ENCODE measurements at places on chromosomes 4 and X.

DNA sequence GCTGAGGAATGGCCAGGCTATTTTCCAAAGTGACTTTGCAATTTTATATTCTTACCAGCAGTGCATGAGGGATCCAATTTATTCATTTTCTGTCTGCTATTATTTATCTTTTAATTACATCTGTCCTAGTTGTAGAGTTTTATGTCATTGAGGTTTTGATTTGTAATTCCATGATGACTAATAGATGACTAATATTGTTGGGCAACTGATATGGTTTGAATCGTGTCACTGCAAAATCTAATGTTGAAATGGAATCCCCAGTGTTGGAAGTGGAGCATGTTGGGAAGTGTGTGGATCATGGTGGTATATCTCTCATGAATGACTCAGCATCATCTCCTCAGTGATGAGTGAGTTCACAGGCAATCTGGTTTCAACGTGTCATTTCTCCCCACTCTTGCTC, 201.5 kb downstream of the TBX22 start:
- DNase-seq: no peak

DNA sequence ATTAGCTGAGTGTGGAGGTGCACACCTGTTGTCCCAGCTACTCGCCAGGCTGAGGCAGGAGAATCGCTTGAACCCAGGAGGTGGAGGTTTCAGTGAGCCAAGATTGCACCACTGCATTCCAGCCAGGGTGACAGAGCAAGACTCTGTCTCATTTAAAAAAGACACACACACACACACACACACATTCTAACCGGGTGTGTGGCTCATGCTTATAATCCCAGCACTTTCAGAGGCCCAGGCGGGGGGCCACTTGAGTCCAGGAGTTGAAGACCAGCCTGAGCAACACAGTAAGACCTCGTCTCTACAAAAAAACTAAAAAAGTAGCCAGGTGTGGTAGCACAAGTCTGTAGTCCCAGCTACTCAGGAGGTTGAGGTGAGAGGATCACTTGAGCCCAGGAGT, 152.3 kb downstream of the LRBA start:
- no peak for DNase-seq

DNA sequence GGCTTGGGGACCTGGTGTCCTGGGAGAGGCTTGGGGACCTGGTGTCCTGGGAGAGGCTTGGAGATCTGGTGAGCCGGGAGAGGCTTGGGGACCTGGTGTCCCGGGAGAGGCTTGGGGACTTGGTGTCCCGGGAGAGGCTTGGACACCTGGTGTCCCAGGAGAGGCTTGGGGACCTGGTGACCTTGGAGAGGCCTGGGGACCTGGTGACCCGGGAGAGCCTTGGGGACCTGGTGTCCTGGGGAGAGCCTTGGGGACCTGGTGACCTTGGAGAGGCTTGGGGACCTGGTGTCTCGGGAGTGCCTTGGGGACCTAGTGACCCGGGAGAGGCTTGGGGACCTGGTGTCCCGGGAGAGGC, 12.6 kb downstream of the SHOX start:
- no peak for DNase-seq

DNA sequence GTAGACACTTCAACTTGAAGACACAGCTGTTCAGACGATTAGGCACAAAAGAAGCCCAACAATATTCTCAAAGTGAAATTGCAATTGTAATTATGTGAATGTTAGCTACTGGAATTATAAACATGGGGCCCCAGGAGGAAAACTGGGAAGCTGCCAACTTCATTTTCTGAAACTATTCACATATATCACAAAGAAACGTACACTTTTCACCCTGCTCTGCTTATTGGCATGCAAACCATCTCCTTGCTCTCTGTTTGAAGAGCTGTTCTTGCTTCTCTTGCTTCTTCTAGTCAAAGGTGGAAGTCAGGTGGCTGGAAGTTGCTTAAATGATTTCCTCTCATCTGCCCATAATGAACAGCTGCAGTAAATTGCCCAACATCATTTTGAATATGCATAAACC, 320.1 kb downstream of the CFAP299 start:
- DNase-seq: no peak

DNA sequence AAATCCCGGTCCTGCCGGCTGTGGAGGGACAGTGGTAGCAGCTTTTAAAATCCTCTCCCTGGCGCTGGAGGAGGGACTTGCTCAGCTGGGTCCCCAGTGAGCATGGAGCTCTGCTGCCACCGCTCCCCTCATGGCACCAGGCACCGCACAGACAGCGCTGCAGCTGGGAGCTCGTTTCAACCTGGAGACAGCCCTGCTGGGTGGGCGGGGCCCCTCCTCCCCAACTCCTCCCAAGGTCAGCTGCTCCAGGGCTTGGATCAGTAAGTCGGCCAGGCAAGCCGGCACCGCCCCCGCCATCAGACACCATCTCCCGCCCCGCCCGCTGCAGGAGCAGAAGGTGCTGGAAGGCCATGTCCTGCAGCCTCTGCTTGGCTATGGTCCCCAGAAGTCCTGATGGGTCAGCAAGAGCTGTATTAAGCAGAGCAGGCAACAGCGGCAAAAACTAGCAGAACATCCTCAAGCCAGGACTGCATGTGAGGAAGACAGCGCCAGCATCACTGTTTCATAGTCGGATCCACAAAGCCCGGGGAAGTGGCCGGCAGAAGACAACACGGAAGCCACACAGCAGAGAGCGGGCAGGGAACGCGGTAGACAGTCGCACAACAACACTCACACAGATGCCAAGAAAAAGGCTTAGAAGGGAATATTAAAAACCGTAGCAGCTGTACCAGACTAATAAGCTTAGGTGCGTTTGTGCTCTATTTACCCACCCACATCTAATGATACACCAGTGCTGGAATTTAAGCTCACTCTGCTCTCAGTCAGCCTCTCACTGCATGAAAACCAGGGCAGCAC, 16.2 kb downstream of the ZFYVE28 start:
- DNase-seq: no peak

DNA sequence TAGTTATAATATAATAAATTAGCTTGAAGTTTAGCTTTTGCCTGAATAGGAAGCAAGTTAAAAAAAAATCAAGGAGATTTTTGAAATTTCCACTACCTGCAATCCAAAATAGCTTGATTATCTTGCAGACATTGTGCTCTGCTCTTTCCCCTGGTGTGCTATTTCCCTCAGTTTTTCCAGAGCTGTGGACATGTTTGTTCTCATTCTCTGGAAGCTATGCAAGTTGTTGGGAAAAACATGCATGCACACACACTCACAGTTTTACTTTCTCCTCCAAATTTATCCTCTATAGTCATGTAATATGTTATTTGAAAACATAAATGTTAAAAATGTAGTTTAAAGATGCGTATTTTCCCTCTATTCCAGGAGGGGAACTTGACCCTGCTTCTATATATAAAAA, 225.8 kb upstream of the ARSJ start:
- no peak for DNase-seq

- DNase-seq: no peak
These were observed 40.8 kb upstream of the CLDN24 start for GRCh38 chr4:183362916-183363542.

All from esophagus squamous epithelium (tissue), 5 donors.